Activated CD4-positive, alpha-beta memory T cell treated with anti-CD3 and anti-CD28 coated beads for 36 hours (primary cell): ENCODE measurements at places on chromosomes 16 and 17.

- DNase-seq: no peak
Observed at GRCh38 chr16:57564571-57565270, 22.3 kb downstream of the ADGRG5 start.

GRCh38 chr17:4980644-4981216 lies 6.7 kb downstream of the CAMTA2 start:
- DNase-seq: peak; percentile 40

- peak; percentile 66 for DNase-seq
Observed at GRCh38 chr17:40086150-40087044, 14.0 kb downstream of the NR1D1 start.

- DNase-seq: no peak
Observed at GRCh38 chr16:75267631-75268264, 16.3 kb upstream of the BCAR1 start.

DNA sequence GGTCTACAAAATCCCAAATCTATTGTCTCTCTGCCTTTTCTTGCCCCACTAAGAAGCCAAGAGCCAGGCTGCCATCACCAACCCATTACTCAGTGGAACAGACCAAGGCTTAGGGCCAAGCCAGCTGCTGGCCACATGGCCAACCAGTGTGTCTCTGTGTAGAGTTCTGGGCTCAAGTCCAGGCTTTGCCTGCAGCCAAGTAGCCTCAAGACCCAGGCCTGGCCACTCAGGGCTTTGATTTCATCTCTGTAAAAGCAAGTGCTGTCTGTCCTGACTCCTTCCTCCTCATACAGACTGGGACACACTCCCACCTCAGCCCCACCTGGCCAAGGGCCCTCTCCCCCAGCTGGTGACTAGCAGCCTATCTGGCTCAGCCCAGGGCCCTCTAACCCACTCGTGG lies 14.6 kb downstream of the SREBF1 start:
- DNase-seq: no peak

- peak; percentile 88 for DNase-seq
Observed at GRCh38 chr16:11224096-11224893, 31.7 kb downstream of the SOCS1 start.

DNA sequence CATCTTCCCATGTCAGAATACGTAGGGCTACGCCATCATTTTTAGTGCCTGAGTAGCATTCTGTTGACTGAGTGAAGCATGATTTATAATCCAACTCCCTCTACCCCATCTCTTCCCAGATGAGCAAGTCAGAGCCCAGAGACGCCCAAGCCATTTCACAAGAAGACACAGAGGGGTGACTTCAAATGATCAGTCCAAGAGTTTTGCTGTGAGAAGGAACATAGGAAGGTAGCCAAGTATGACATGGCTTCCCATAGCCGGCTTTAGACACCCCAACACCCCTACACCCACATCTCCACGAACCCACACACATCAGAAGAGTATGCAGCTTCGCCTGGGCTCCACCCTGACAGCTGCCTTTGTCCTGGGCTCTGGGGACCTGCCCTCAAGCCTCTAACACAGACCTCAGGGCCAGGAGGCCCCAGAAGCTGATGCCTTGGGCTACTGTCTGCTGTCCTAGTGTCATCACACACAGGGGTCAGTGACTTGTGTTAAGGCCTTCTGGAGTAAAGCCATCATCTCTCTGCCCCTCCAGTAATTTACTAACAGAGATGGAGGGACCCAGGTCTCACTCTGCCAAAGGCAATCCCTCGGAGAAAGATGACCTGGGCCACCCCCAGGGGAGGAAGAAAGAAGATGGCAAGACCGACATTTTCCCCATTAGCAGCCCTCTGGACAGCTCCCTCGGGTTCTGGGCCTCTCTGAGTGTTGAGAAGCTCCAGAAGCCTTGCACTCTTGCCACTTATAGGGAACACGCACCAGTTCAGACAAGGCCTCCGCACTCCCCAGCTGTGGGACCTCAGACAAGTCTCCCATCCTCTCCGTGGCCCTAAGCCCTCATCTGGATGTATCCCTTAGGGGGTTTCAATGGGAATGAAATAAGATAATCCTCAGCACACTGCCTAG lies 38.7 kb upstream of the MRPS23 start:
- DNase-seq: no peak

- DNase-seq: no peak
Observed at GRCh38 chr17:76419576-76420260, 33.2 kb downstream of the UBE2O start.
